ENCODE measurements at places on chromosomes 1 and 21.
A peak's percentile ranks its signal among the peaks of the same experiment; 100 is the strongest.

DNA sequence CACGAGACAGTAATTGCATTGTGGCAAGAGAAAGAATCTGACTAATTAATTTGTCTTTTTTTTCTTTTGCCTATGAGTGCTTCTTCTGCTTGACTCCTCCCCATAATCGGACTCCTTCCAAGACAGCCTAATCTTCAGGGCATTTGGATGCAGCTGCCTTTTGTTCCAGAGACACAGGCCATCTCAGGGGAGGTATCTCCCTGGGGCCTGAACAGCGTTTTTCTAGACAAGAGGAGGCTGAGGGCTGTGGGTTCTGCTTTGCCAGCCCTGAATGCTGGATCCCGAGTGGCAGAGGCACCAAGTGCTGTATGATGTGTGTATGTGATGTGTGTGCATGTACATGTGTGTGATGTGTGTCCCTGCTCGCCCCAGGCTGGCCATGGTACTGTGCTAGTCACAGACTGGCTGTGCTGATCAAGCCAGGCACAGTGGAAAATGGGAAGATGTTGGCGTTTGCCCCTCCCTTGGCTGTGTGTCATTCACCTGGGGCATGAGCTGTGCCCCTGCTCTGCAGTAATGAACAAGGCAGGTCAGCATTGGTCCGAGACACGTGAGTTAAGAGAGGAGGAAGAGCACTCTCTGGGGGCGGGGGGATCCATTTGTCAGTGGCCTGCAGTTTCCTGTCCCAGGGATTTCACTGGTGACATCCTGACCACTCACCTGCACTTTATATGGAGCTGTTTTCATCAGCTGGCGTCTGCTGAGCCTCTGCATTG lies 77.2 kb downstream of the ADARB1 start:
- no peak for DNase-seq

- DNase-seq = no peak
These were observed 165.9 kb upstream of the CACNA1E start for GRCh38 chr1:181317261-181317930.

- DNase-seq = no peak
These were observed 19.0 kb downstream of the DAB1 start for GRCh38 chr1:57404884-57405283.

GRCh38 chr1:234989479-234990327 lies 138.9 kb downstream of the TOMM20 start:
- no peak for DNase-seq

GRCh38 chr21:36703626-36704280 lies 4.8 kb downstream of the SIM2 start:
- no peak for DNase-seq

DNA sequence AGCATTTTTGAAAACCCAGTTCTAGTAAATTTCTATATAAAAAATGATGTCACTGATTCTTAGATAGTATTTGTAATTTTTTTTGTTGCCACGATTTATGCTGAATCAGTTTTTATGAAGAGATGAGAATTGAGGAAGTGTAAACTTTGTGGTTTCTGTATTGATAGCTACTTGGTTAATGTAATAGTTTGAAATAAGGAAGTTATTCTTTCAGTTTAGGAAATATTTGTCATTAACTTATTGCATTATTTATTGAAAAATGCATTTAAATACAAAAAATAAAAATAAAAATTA lies 97.8 kb downstream of the ZFYVE9 start:
- DNase-seq = no peak

DNA sequence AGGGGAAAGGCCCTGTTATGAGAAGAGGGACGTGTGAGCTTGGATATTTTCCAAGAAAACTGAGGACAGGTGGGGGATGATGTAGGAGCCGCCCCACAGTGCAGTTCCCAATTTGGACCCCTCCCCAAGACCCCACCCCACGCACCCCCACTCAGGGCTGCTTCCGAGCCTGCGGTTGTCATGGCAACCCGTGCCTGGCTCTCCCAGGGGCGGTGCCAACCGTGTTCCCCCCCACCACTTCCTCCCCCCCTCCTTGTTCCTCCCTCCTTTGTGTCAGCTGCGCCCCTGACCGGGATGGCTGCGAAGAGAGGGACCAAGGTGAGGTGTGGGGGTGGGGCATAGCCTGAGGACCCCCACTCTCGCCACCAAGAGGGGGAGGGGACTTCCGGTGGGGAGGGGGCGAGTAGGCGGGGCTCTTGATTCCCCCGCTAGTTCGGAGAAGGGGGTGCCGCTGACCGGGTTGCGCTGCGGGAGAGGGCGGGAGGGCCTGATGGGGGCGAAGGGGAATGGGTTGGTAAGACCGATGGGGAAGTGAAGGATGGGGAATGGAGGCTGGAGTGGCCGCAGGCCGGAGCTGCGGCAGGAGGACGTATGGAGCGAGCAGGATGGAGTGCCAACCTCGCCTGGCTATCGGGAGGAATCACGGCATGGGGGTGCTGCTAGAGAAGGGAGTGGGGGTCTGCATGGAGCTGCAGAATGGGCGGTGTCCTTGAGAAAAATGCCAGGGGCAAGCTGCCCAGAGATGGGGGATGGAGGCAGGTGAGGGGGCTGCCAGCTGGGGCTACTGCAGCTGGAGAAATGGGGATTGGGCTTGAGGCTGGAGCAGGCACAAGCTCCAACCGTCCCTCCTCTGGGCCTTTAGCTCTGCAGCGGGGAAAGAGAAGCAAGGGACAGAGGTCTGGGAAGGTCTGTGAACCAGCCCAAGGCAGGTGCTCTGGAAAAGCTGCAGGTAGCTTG lies 953 bp downstream of the TRIM46 start:
- peak; percentile 41 for DNase-seq

DNA sequence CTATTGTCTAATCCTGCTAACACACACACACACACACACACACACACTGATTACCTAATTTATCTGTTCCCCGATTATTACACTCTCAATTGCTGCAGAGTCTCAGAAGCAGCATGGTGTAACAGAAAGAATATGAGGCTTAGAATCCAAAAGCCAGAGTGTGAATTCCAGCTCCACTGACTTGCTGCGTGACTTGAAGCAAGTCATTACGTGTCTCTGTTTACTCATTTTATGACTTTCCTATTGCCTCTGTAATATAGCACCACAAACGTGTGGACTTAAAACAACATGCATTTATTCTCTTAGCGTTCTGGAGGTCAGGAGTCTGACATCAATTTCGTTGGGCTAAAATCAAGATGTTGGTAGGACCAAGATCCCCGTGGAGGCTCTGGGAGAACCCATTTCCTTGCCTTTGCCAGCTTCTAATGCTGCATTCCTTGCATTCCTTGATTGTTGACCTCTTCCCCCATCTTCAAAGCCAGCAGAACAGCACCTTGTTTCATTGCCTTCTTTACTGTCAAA lies 55.9 kb upstream of the ATP5PO start:
- DNase-seq = no peak

DNA sequence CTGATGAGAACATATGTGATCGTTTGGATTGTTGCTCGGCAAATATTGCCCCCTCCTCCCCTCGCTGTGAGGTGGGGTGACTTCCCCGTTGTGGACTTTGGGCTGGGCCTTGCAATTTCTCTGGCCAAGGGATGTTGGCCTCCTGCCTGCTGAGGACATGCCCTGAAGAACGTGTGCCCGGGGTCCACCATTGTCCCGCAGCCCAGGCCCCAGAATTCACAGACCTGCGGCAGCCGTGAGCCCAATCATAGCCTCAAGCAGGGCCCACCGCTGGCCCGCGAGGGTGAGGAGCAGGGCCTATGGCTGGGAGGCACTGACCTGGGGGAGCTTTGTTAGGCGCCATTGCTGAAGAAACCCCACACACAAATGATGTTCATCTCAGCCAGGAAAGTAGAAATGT lies 58.3 kb upstream of the ACTRT2 start:
- no peak for DNase-seq

GRCh38 chr1:63774617-63775417 lies 1.0 kb downstream of the ROR1 start:
- no peak for DNase-seq

DNA sequence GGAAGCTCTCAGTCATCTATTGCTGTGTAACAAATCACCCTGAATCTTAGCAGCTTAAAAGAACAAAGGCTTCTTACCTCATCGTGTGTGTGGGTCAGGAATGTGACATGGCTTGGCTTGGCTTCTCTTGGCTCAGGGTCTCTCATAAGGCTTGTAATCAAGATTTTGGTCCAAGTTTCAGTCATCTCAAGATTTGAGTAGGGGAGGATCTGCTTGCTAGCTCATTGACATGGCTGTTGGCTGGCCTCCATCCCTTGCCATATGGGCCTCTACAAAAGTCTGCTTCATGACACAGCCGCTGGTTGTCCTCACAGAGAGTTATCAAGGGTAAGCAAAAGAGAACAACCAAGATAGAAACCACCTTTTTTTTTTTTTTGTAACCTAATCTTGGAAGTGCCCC lies 207.7 kb downstream of the PTPRC start:
- DNase-seq = no peak

- no peak for DNase-seq
These were observed 135.8 kb upstream of the B3GALT2 start for GRCh38 chr1:193322211-193322610.

DNA sequence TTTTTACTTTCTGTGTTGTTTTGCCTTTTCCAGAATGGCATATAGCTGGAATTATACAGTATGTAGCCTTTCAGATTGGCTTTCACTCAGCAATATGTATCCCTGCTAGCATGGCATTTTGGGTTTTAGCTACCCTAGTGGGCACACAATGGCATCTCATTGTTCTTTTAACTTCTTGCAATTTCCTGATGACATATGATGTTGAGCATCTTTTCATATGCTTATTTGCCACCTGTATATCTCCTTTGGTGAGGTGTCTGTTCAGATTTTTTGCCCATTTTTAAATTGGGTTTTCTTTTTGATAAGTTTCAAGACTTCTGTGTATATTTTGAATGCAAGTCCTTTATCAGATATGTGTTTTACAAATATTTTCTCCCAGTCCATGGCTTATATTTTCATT lies 14.0 kb downstream of the TSEN15 start:
- DNase-seq = no peak

GRCh38 chr1:68141071-68142021 lies 90.9 kb upstream of the DIRAS3 start:
- DNase-seq = no peak

DNA sequence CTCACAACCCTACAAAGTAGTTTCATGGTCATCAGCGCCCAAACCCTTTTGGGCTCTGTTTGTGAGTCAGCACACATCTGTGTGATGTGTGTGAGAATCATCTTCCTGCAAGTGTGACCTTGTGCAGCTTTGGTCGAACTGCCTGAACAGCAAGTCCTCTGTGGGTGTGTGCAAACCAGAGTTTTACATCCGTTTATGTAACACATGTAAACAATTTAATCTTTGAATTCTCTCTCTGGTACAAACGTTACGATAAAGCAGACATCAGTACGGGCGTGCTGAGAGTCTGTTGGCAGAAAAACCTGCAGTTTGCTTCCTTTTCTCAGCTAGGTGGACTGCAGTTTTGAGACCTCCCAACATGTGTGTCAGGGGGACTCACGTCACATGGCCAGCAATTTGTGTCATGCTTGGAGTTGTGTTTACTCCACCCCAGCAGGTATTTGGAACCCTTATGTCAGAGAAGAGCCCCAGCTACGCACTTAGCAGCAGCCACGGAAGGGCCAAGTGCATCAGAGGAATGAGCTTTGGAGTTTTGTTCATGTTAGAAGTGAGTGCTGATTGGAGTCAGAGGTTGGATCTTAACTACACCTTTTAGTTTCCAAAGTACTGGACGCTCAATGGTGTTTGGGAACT lies 230.8 kb downstream of the PAPPA2 start:
- DNase-seq = no peak

DNA sequence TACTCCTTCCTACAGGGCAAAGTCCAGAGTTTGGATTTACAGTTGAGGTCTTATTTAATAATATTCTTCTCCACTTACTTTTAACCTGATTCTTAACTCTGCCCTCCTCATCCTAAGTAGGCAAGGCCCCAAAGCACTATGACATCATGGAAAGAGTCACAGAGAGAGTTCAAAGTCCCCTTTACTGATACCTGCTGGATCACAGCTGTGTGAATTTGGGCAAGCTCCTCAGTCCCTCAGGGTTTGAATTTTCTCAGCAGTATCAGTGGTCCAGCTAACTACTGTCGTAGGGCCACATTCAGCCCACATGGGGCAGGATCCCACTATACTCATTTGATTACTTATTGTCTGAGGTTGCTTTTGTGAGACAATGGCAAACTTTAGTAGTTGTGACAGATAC lies 16.0 kb downstream of the TYW3 start:
- DNase-seq = no peak

- no peak for DNase-seq
These were observed 847.1 kb downstream of the KCNT2 start for GRCh38 chr1:195761104-195761503.

DNA sequence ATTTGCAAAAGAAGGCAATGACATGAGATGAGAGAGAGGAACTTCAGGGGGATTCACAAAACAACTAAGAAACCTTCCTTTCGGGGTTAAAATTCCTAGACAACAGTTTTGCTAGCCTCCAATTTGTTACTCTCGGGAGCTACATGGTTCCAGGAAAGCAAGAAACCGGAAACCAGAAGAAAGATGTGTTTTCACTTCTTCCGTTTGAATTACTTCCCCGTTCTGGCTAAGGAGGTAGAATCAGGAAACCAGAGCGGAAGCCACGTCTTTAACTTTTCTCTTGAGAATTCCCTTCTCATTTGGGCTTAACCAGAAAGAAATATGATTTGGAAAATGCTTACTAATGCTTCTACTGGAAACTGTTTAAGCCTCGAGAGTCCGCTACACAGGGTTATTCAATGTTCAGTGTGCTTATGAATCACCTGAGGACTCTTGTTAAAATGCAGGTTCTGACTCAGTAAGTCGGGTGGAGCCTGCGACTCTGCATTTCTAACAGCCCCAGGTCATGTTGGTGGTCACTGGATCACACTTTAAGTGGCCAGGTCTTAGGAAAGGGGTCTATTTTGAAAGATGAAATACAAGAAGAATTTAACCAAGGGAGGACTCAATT lies 43.5 kb upstream of the MCOLN3 start:
- no peak for DNase-seq

DNA sequence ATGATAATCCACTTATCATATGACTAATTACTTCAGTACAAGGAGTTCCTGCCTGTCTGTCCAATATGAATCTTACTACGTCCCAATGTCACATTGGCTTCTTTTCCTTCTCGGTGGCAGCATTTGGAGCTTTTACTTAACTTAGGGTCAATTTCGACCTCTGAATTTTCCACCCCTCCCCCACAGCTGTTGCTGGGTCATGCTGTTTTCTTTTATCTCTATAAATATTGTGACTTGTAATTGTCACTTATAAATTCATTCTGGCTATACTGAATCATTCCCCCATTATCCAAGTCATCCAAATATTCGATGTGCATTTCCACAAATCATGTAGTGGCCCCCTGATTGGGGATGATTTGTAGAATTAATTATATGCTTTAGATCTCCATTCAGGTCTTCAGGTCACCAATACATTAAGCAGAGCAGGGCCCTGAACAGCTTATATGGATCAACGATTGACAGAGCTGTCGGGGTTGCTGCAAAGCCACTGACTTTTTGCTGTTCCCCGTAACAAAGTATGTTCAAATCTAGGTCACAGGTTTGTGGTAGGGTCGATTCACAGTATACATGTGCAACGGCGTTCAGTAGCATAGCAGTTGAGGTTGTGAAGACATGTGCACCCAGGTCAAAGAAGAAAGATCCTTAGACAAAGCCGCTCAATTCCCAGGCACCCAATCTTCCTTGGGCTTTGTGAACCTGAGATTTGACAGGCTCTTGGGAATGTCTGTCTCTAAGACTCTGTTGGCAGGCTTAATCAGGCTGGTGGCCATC lies 18.3 kb upstream of the RNU1-4 start:
- DNase-seq = no peak

- no peak for DNase-seq
These were observed 31.9 kb downstream of the CYP4B1 start for GRCh38 chr1:46830665-46831322.

Measured in T-helper 1 cell (primary cell).